ENCODE measurements at places on chromosomes 3 and 15.

DNA sequence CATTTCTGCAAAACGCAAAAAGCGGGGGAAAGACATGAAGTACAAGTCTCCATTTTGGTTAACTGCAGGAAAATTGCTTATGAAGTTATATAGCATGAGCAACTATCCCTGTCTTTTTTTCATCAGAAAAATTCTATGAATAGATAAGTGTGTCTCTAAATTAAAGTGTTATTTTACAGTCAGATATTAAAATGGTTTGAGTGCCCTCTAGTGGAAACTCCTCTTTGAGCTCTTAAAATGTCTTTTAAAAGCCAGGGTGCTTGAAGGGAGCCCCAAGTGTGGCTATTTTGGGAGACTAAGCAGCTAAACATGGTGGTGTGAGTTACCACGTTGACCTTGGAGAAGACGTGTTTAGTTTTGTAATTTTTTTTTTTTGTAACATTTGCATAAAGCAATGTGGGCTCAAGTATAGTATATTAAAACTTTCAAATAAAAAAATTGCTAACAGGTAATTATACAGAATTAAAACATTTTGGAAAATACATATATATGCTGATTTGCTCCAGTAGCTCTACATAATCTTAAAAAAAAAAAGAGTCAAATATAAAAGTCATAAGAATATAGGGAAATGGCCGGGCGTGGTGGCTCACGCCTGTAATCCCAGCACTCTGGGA lies 77.2 kb downstream of the PPP2R3A start:
- DNase-seq: no peak

DNA sequence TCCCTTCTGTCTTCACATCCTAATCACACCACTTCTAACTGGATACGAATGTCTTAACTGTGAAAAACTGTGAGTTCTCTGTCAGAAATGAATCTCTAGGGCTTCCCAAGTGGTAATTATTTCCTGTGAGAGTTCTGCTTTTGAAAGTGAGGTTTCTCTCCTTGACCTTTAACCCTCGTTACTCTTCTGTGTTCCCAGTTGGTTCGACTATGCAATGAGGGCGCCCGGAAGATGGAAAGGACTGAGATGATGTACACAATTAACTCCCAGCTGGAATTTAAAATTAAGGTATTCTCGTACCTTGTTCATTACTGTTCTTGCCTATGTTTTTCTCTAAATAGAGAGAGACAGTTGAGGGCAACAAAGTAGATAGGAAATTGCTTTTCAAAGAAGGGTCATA lies 96.5 kb downstream of the ARHGEF26 start:
- DNase-seq: no peak

DNA sequence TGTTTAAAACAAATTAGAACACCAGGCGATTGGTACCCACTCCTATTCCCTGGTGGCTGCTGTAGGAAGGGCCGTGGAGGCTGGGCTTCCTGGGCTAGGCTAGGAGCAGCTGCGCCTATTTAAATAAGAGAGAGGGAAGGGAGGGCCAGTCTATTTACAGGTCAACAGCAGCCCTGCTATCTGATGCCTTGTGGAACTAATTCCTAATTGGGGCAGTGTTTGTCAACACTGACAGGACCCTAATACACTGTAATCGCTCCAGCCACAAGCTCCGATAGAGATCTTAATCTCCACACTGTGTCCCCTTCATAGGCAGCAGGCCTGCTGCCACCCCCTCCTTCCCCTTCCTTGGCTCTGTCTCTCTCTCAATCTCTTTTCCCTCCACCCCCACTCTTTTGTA lies 116.9 kb upstream of the SOX14 start:
- DNase-seq: no peak

DNA sequence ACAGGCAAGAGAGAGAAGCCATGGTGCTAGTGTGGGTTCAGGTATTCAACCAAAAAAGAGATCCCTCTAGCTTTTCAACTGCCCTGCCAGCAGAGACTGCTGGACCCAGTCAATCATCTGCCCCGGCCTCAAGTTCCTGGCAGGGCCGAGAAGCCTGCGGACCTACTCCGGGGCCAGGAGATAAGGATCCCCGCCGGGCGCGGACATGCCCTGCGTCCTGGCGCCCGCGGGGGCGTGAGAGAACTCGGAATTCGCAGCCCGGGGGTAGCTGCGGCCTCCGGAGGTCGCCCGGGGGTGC lies 821 bp upstream of the MAGI1 start:
- no peak for DNase-seq
